ENCODE measurements at places on chromosomes 3 and 15.

DNA sequence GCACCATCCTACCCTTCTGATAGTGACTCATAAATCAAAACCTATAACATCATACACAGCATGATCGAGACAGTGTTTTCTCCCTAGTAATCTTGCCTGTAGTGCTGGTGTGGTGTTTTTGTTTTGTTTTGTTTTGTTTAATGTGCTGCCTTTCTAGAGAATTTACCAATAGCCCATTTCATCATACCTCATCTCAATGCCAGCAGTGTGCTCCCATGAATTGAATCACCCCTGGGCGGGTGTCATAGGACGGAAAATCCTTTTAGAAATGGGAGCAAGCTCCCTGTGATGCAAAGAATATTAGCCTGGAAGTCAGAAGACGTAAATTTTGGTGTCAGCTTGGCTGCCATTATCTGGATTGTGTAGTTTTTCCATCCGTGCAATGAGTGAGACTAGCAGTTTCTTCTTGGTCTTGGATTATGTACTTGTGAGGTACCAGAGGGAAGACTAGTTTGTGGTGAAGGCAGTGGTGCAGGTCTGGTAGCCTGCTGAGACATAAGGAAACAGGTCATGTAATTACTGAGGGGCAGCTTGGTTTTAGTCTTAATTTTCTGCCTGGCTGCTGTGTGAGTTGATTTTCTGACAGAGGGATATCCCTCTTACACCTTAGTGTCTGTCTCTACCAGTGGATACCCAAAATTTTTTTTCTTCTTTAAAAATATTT, 29.9 kb downstream of the IGSF10 start:
- peak; percentile 71 for DNase-seq

DNA sequence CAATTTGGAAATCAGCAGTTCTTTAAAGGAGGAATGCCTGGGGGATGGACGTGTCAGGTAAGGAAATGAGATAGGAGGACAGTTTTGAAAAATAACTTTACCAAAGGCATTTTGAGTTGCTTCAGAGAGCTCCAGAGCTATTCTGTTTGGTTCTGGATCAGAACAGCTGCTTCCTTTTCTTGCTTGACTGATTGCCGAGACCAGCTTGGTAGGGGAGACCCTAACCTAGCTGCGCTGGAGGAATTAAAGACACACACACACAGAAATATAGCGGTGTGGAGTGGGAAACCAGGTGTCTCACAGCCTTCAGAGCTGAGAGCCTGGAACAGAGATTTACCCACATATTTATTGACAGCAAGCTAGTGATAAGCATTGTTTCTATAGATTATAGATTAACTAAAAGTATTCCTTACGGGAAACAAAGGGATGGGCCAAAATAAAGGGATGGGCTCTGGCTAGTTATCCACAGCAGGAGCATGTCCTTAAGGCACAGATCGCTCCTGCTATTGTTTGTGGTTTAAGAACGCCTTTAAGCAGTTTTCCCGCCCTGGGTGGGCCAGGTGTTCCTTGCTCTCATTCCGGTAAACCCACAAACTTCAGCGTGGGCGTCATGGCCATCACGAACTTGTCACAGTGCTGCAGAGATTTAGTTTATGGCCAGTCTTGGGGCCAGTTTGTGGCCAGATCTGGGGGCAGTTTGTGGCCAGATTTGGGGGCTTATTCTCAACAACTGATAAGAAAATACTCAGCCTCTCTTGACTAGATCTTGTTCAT, 556.0 kb downstream of the ROBO1 start:
- DNase-seq: no peak

DNA sequence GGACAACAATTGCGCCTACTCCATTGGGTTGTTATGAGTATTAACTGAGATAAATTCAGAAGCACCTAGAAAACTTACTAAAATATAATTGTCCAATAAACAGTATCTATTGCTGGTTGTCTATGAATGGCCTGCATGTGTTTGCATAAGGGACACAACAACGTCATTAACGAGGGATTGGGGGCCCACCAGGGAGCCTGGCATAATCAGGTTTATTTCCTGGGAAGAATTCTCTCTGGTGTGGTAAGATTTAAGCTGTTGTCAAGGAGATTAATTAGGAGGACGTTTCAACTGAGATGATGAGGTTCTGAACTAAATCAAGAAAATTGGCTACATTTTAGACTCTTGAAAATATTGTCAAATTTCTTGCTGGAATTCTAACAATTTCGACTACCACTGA, 176.1 kb upstream of the CDIN1 start:
- no peak for DNase-seq

GRCh38 chr15:26838742-26839460, 28.0 kb upstream of the GABRA5 start:
- no peak for DNase-seq

GRCh38 chr3:141402476-141403171, 34.3 kb downstream of the ZBTB38 start:
- peak; percentile 93 for DNase-seq

DNA sequence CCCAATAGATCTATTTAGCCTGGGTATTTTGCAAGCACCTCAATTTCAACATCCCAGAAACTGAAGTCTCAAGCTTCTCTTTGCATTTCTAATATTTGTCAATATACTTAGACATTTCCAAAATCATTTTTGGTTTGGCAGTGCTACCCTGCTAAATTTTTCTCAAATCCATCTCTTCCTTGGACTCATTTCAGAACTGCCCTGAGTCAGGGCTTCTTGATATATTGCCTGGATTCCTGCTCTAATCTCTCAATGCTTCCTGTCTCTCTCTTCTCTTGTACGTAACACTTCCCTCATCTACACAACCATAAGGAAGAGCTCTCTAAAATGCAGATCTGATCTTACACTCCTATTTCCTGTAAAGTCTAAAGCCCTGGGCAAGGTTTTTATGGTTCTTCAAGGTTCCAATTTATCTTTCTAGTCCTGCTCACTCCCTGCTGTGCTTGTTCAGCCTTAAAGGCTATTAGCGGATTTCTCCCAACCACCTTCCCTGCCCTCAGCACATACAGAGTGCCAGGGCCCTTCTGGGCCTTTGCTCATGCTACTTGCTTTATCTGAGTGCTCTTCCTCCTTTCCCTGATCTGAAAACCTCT, 53.0 kb upstream of the MME start:
- DNase-seq: peak; percentile 93

- no peak for DNase-seq
These were observed 160.2 kb downstream of the GHSR start for GRCh38 chr3:172287937-172288477.

- peak; percentile 83 for DNase-seq
These were observed 37.8 kb upstream of the HRH1 start for GRCh38 chr3:11116336-11117059.

DNA sequence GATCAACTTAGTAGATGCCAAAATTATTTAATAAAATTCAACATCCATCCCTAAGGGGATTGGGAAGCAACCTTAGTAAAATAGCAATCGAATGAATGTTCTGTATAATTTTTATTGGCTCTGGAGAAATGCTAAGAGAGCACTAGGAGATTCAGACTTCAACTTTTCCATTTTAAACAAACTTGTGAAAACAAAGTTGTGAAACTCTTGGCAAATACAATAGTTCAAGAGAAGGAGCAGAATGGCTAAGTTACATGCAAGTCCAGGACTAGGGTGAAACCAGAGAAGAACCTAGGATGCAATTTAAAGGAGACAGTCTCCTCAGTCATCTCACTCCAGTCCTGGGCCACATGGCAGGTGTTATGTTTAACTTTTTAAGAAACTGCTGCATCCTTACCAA, 16.7 kb upstream of the ZNF280D start:
- peak; percentile 55 for DNase-seq

DNA sequence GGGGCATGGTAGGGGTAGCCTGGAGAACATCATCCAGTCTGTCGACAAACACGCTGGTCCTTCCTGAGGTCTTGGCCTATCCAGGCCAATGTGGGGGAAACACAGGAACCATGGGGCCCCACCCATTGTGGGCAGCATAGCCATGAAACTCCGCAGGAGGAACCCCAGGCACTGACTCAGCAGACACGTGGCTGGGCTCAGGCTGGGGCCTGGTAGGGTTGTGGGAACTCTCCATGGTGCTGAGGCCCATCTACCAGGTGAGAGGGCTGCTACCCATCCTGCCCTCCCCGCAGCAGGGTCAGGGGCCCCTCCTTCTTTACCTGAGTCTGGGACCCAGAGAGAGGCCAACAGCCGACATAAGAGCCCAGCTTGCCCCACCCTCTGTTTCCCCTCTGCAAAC, 22.6 kb upstream of the CACNA2D2 start:
- DNase-seq: peak; percentile 53
